Fibroblast of mammary gland (primary cell): ENCODE measurements at places on chromosomes 11 and 22.

- DNase-seq = peak; percentile 97
Observed at GRCh38 chr11:119509969-119510401, 87.0 kb upstream of the THY1 start.

DNA sequence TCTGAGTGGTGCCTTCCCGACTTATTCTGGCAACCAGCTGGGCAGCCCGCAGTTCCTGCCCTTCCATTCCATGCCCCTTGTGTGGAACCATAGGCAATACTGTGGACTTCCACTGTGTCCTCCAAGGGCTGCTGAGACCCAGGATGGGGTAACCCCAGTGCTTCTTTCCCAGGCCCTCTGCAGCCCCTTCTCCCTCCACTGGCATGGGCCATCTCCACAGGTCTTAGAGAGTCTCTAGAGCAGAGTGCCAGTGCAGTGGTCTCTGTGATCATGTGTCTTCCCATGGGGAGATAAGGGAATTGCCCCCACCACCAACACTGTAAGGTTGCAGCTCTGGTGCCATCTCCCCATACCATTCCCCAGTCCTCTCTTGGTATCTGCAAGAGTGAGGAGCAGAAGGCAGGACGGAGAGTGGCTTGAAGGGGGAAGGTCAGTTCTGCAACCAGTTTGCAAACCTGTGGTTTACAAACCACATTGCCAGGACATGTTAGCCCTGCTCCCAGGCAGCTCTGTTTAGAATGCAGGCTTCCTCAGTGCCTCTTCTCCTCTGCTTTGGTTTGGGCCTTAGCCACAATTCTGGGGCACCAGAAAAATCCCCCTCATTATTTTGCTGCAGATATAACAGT lies 20.9 kb upstream of the DRD2 start:
- DNase-seq = no peak

DNA sequence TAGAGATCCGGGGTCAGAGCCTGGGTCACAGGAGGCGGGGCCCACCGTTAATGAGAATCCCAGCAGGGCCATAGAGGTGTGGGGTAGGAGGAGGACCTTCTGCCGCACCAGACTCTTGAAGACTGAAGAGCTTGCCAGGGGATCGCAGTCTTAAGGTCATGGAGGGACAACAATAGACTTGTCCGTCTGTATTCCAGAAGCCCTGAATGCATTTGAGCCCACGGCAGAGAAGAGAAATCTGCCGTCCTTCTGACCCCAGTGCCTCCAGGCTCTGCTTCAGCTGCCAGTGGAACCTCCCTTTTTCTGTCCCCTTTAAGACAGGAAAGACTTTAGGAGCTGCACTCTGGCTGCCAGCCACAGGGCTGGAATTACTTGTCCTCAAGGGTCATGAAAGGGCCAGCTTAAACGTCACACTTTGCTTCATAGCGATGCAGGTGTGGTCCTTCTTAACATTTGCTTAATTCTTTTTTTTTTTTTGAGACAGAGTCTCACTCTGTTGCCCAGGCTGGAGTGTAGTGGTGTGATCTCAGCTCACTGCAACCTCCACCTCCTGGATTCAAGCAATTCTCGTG lies 15.5 kb upstream of the ST3GAL4 start:
- DNase-seq = peak; percentile 77

GRCh38 chr22:43079742-43080141 lies 9.4 kb downstream of the TTLL1 start:
- DNase-seq = no peak

DNA sequence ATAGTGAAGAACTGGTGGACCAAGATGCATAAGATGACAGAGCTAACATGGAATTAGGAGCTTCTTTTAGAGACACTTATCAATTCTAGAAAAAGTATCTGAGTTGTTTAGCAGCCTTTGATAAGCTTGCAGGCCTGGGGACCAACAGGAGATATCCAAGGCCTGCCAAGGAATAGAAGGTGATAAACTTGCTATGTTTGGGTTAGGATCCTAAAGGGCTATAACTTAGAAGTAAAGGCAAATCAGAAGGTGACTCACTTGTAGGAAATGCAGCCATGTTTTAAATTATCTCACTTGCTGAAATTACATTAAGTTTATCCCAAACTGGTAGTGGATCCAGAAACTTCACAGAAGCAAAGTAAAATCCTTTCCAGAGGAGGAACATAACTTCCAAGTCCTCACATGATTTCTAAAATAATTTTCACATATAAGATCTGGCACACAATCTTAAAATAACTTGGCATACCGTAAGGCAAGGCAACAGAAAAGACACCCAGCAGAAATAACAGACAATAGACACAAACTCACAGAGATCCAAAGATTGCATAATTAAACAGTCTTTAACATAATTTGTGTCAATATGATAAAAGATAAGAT lies 69.6 kb upstream of the TEAD1 start:
- DNase-seq = peak; percentile 19

DNA sequence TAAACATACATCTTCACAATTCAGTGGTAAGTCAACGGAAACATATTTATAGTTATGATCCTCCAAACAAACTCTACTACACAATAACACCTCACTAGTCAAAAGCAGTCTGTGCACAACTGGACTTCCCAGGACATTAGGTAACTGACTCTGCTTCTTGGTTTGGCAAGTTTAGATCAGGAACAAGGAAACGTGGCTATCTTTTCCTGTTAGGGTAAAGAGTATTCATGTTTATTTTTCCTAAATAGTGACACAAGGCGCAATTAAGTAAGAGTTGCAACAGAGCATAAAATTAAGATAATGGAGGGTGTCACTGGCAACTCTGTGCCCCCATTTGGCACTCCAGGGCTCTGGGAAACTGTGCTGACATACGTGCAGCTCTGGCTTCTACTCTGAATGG lies 70.2 kb upstream of the TP53AIP1 start:
- no peak for DNase-seq

DNA sequence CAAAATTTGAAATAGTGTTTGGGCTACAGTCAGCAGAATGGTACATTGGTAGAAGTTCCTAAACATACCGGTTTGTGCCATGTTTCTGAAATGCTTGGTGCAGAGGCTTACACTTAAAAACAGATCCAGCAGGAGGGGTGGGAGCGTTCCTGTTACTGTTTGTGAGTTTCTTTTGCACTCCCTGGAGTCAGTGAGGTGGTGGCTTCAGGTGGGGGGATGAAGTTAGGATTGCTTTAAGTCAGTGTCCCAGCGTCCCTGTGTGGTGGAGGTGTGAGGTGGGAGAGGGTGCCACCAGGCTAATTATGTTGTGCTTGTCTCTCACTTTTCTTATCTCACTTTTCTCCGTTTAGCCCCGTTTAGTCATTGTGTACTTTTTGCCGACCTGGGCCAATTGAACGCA lies 9.7 kb downstream of the TNRC6B start:
- DNase-seq = no peak

DNA sequence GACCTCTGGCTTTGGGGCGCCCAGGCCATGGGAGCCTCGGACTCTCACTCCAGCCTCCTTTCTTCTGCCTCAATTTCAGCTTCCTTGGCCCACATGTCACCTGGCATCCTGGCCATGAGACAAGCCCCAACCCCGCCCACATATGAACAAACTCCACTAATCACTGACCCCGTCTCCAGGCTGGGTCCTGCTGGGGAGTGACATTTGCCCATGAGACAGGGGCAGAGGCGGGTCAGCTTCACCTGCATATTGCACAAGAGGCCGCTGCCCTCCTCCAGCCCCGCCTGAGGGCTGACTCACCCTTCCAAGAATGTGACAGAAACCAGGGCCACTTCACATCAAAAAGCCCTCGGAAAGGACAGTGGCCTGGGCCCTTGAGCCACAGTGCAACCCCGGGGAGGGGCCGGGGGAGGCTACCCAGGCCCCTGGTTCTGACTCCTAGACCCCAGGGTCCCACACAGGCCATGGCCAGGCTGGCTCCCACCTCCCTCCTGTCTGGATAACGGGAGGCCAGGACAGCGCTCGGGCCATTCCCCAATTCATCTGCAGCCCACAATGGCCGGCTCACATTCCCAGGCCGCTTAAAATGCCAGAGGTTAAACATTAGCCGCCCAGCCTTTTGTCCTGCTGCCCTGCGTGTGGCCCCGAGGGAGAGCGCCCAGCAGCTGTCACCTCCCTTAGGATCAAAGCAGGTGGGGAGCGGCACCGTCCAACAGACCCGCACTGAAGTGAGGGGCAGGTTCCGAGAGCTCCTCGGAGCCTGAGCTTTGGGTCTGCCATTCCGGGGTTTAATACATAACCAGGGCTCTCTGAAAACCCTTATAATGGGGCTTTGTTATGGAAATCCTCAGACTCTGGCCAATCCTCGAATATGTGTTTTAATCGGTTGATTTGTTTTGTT lies 42.3 kb downstream of the TRMU start:
- DNase-seq = no peak

GRCh38 chr11:70839851-70840250 lies 412.5 kb downstream of the SHANK2 start:
- DNase-seq = no peak

- no peak for DNase-seq
Observed at GRCh38 chr22:43466710-43467109, 54.9 kb downstream of the MPPED1 start.

GRCh38 chr11:86993031-86993430 lies 37.8 kb upstream of the FZD4 start:
- DNase-seq = no peak

- DNase-seq = peak; percentile 44
Observed at GRCh38 chr11:19301361-19301760, 60.6 kb upstream of the E2F8 start.

GRCh38 chr11:35850191-35850590 lies 93.7 kb upstream of the LDLRAD3 start:
- no peak for DNase-seq

DNA sequence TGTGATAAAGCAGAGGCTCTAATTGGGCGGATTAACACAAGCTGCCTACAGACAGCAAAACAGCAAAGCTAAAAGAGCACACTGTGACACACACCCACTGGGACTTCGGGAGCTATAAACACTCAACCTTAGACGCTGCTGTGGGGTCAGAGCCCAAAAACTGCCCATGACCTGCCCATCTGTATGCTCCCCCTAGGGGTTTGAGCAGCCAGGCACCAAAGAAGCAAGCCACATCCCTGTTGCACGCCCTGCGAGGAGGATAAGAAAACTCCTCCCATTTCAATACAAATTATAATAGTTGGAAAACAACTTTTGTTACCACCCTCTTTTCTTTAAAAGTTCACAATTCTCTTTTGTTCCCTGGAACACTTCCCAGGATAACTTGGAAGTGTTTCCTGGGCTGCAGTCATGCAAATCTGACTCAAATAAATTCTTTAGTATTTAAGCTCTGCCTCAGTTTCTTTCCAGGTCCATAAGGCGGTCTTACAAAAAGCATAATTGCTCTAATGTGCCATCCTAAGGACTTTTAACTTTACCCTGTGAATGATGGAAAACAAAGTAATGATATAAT lies 86.4 kb downstream of the DLG2 start:
- DNase-seq = peak; percentile 1

DNA sequence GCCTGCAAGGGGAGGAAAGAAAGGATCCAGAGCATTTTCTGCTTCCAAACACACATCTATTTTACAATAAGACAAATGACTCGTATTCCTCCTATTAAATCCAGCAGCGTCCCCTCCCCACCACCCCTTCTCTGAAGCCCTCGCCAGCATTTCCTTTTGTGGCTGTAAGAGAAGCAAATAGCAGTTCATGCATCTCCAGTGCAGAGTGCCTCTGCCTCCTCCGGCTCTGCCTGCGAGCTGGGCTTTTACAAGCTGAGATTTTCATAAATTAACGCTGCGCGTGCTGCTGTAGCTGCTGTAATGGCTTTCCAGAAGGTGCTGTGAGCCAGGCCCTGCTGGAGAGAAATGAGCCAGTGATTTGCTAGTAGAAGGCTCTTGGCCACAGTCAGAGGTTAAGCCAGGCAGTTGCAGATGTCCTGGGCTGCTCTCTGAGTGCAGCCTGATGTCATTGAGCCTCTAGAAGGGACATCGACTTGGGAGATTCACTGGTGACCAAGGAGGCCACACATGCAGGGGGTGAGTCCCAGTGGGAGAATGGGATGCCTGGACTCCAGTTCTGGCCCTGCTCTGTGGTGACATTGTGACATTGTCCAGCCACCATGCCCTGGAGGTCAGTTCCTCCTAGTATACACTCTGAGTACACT lies 134.5 kb upstream of the NAV2 start:
- DNase-seq = peak; percentile 64

DNA sequence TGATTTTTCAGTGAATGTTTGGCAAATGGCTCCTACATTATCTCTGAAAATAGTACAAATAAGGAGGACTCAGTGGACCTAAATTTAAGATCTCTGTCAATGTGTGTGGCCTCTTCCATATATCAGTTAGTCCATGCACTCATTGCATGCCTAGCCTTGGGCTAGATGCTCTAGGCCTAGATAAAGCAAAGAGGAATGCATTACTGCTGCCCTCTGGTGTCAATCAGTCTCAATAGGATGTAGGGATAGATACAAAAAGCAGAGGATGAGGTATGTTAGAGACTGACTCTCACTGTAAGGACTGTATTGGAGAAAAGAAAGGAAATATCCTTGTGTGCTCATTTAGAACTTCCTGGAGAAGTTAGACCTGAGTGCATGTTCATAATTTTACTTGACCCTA lies 42.0 kb downstream of the MS4A2 start:
- peak; percentile 1 for DNase-seq

GRCh38 chr22:19360300-19360792 lies 68.8 kb upstream of the CLTCL1 start:
- DNase-seq = no peak

GRCh38 chr22:37639070-37639760 lies at the start of gene SH3BP1:
Gene SH3BP1 (plus strand): TSS chr22:37639669. CDS start chr22:37639788, 119 bp downstream.
- DNase-seq = no peak

- no peak for DNase-seq
Observed at GRCh38 chr11:74683279-74683871, 47.9 kb downstream of the CHRDL2 start.

- no peak for DNase-seq
Observed at GRCh38 chr11:80097146-80097545, 656.3 kb upstream of the TENM4 start.

DNA sequence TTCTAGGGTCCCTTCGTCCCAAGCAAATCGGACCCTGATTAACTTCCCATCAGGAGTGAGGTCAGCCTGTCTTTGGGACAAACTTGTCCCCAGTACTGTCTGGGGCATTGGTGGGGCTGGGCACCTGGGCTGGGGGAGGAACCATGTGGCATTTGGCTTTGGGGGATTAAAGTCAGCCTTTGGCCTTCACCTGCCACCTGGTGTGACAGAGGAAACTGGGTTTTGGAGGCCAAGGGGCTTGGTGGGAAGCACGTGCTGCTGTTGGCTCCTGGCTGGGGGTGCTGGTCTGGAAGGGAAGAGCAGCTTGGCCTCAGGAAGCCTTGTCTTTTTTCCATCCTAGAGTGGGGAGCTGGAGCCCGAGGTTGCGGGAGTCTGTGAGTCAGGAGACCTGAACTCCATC lies 78.4 kb upstream of the NECTIN1 start:
- DNase-seq = no peak

GRCh38 chr11:108873310-108873709 lies 208.4 kb downstream of the DDX10 start:
- DNase-seq = no peak

- no peak for DNase-seq
Observed at GRCh38 chr11:67102664-67103063, 16.4 kb upstream of the KDM2A start.

GRCh38 chr22:47102648-47103047 lies 340.2 kb downstream of the TBC1D22A start:
- DNase-seq = no peak

GRCh38 chr11:63564056-63564774 lies 1.0 kb upstream of the PLAAT2 start:
- DNase-seq = no peak
